Spleen (tissue), 13 donors: ENCODE measurements at places on chromosomes 1 and 21. TPM values are rescaled to one million over a fixed set of nuclear protein-coding genes. Genes with fewer than 3 reads are reported as not detected.

Gene KRTAP19-3
- not detected for total RNA-seq

Gene SPRR2G
- not detected for total RNA-seq

Gene COL16A1
- 12.5 TPM for total RNA-seq

Gene PCP4L1
- 0.26 TPM for total RNA-seq

Gene SPATA21
- not detected for total RNA-seq

Gene SLC30A10
- total RNA-seq, result not detected

Gene KCNJ9
- not detected for total RNA-seq

Gene FCRL4
- 1.2 TPM for total RNA-seq

Gene ANGPTL3
- not detected for total RNA-seq

Gene FCRL2
- 71.1 TPM for total RNA-seq

Gene VSIG8
- total RNA-seq, result not detected

Gene MAP10
- 2.2 TPM for total RNA-seq

Gene OPRD1
- total RNA-seq, result not detected
